ENCODE measurements at places on chromosomes 1 and 21. TPM values are rescaled to one million over a fixed set of nuclear protein-coding genes. Genes with fewer than 3 reads are reported as not detected.

The FAM110D gene
- not detected for total RNA-seq

The IGSF9 gene
- not detected for total RNA-seq

The AVPR1B gene
- not detected for total RNA-seq

The GUCA2B gene
- total RNA-seq: not detected

The LCE1B gene
- total RNA-seq: not detected

The MSH4 gene
- under 0.01 TPM for total RNA-seq

The NRAS gene
- 110 TPM for total RNA-seq

DNA sequence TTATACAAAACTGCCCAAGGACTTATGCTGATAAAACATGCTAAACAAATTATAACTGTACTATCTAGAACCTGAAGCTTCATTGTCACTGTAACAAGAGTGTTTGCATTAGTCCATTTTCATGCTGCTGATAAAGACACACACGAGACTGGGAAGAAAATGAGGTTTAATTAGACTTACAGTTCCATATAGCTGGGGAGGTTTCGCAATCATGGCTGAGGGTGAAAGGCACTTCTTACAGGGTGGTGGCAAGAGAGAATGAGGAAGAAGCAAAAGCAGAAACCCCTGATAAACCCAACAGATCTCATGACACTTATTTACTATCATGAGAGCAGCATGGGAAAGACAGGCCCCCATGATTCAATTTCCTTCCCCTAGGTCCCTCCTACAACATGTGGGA lies 100.4 kb downstream of the SPATA6 start:
- DNase-seq: no peak

- DNase-seq: no peak
Measured at GRCh38 chr1:115413621-115414020, 75.6 kb upstream of the NGF start.

DNA sequence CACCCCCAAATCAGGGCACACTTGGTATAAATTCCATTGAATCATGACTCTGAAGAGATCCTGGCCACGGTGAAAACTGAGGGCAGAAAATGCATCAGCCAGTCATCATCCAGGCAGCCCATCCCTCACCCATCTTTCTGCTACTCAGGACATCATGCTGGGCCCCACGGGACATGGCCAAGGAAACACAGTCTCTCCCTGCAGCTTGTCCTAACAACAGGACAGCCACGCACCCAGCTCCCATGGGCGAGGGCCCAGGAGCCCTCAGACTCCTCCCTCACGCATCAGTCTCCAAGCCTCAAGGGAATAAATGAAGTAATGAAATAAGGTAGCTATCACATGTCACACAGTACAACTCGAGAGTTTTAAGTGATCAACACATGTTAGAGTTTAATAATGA lies 37.8 kb downstream of the ELK4 start:
- DNase-seq: no peak

DNA sequence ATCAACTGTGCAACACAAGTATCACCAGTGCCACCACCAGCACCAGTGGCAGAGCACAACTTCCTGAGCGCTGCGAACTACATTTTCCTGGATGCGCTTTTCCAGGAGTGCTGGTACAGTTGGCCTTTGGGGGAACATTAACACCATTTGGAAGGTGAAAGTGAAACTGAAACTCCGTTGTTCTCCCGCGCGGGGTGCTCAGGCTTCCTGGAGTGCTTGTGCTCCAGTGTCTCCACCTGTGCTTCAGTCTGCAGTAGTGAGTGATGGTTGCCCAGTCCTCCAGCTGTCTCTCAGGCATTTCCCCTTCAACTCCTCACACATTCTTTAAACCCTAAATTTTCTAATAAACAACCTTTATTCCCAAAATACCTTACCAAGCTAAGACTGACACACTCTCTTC lies 187.8 kb downstream of the LRRIQ3 start:
- no peak for DNase-seq

DNA sequence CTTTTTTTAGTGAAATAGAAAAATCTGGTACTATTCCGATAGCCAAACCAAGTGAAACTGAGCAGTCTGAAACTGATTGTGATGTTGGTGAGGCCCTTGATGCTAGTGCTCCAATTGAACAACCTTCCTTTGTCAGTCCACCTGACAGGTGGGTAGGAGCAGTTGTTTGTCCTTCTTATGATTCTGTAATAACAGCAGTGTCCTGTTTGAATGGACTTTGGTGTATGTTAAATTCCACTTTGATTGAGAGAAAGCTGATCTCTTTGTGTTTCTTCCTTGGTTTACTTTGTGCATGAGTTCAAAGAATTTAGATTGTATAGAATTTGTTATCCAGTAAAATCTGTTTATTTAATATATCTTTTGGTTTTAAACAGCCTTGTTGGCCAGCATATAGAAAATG lies 24.3 kb downstream of the SUCO start:
- DNase-seq: no peak

- DNase-seq: peak; percentile 68
Measured at GRCh38 chr1:119981986-119982815, 85.9 kb upstream of the ADAM30 start.

- peak; percentile 41 for DNase-seq
Measured at GRCh38 chr1:216531263-216532239, 108.3 kb upstream of the USH2A start.

- DNase-seq: no peak
Measured at GRCh38 chr1:73813716-73814115, 384.3 kb downstream of the LRRIQ3 start.

GRCh38 chr1:85146972-85147359 lies 53.9 kb downstream of the SYDE2 start:
- peak; percentile 72 for DNase-seq

GRCh38 chr1:58592522-58593134 lies 15.6 kb upstream of the TACSTD2 start:
- peak; percentile 87 for DNase-seq
